Dermis blood vessel endothelial cell (primary cell): ENCODE measurements at places on chromosomes 12 and 14. TPM values are rescaled to one million over a fixed set of nuclear protein-coding genes. Genes with fewer than 3 reads are reported as not detected.

DNA sequence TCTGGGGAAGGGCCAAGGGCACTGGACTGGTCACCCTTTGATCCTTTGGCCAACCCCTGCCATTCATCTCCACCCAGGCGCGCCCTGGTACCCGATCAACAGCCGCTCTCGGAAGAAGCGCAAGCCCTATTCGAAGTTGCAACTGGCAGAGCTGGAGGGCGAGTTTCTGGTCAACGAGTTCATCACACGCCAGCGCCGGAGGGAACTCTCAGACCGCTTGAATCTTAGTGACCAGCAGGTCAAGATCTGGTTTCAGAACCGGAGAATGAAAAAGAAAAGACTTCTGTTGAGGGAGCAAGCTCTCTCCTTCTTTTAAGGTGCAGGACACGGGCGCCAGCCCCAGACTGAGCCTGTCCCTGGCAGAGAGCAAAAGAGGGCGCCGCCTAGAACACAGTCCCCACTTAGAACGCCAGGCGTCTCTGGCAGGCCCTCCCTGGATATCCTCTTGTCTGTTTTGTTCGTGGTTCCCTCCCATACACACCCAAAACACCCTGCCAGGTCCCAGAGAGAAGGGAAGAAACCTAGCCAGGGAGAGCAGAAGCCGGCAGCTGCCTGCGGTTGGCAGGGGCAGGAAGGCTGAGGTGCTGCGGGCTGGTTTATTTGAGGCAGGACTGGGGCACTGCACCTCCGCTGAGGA is 1.7 kb downstream of the HOXC12 start:
- DNase-seq, result no peak

GRCh38 chr12:48686615-48687334 is 4.7 kb upstream of the KANSL2 start:
- DNase-seq, result no peak

Gene SIX6
- not detected in 2 replicates for total RNA-seq

Gene GARIN6
- total RNA-seq, result not detected in 2 replicates

Gene MYF6
- total RNA-seq, result not detected in 2 replicates
